RKO (cell line): ENCODE measurements at places on chromosomes 6 and 20.

- no peak for DNase-seq
Measured at GRCh38 chr20:18615020-18615650, 27.3 kb downstream of the DTD1 start.

DNA sequence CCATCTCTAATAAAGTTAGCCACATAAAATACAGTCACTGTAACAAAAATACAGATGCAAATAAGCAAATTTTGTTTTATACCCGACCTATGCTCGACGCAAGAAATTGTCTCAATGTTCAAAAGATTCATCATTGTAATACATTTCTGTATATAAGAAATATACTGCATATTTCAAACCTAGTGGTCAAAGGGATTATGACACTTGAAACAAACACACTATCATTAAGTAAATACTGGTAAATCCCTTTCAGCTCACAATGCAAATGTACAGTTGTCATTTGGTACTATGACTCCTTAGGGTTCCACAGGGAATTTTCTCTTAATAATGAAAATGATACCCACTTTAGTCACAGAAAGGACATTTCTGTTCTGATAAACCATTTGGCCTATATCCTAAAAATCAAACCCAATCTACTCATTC lies 2.2 kb downstream of the HIVEP2 start:
- DNase-seq = peak; percentile 77

DNA sequence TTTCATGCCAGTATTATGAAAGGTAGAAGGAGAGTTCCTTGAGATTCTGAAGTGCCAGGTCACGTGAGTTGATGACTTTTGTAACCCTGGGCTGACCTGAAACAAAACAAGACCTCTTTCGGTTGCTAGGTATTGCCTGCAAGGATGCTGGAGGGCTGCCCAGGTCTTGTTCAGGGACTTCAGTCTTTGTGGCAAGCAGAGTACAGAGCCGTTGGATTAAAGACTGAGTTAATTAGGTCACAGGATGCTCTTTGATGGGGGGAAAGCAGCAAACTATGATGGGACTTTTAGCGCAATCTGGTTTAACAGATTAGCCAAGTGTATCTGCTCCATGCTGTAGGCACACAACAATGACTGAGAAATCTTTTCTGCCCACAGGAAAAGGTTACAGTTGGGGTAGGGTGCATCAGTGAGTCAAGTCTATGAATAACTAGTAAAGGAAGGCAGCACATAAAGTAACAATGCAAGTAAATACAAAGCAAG lies 12.8 kb upstream of the ELOVL5 start:
- no peak for DNase-seq

GRCh38 chr6:108167449-108168089 lies 1.7 kb downstream of the NR2E1 start:
- no peak for DNase-seq

DNA sequence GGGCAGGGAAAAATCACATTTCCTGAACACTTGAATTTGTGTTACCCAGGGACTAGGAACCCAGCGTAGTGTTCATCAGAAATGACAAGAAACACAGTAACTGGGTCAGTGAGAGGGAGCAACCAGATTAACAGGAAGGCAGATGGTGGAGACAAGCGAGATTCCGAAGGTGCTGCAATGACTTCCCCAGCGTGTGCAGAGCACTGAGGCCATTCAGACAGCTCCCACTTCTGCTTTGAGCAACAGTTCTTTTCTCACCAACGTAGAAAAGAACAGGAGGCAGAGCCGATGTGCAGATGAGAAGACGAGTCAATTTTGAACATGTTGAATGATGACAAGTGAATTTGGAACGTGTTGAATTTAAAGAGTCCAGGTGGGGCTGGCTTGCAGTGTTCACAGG lies 63.1 kb upstream of the IFNGR1 start:
- DNase-seq = no peak

GRCh38 chr6:146850238-146850896 lies 251.6 kb downstream of the ADGB start:
- DNase-seq = no peak

DNA sequence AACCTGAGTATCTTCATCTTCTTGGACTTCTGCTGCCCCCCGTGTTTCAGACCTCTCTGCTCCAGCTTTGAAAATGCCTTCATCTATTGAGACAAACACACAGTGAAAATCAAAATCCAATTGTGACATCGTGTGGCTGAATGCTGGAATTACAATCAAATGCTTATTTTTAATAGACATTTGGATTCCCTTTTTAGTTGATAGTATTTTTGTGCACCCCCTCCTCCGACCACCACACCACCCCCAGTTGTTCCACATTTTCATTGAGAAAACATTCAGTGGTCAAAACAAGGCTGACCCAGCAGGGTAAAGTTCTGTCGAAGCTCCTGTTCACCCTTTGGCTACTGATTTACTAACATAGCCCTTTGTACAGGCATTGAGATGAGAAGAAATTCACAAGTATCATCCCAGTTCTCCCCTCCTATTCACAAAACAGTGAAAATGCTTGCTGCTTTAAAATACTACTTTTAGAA lies 79.0 kb downstream of the NRSN1 start:
- peak; percentile 62 for DNase-seq

GRCh38 chr6:157034436-157035230 lies 257.5 kb downstream of the ARID1B start:
- DNase-seq = peak; percentile 78

- DNase-seq = no peak
Measured at GRCh38 chr6:25179051-25179778, 100.0 kb upstream of the CARMIL1 start.

- DNase-seq = peak; percentile 50
Measured at GRCh38 chr6:16129623-16130401, 926 bp downstream of the MYLIP start.

DNA sequence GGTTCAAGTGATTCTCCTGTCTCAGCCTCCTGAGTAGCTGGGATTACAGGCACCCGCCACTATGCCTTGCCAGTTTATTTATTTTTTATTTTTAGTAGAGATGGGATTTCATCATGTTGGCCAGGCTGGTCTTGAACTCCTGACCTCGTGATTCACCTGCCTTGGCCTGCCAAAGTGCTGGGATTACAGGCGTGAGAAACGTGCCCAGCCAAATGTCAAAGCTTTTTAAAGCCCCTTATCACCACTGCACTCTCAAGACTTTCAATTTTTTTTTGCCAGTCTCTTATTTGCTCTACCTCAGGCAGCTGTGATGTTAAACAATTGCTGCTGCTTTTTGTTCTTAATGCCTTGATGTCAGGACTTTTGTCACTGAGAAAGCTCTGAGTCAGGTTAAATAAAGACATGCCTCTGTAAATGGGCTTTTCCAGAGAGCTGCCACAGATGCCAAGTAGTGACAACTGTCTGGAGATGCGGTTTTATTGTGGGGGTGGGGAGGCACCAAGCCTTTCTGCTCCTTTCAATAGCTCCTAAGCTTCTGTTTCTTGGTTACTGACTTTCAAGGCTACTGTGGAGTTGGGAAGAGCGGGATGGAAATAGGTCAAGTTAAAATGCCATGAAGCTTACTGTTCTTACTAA lies 29.2 kb downstream of the RSPH3 start:
- DNase-seq = no peak

- no peak for DNase-seq
Measured at GRCh38 chr6:37940074-37940847, 120.7 kb downstream of the ZFAND3 start.

GRCh38 chr20:51428401-51429143 lies 113.9 kb downstream of the NFATC2 start:
- no peak for DNase-seq

DNA sequence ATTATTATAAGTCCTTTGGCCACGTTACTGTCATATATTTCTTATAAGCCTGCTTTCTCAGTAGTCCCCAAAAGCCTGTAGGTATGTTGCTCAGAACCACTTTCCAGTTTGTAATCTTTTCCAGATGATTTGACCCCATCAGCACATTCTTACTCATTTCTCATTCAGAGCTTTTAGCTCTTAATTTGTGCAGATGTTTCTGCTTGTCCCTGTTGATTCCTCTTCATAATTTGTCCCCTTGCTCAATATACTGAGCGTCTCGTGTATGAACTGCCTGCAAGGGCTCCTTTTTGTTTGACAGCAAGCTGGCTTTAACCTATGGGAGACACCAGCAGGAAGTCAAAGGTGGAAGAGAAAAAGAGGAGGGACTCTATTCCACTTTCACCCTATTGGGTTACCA lies 733.8 kb upstream of the GJE1 start:
- no peak for DNase-seq

DNA sequence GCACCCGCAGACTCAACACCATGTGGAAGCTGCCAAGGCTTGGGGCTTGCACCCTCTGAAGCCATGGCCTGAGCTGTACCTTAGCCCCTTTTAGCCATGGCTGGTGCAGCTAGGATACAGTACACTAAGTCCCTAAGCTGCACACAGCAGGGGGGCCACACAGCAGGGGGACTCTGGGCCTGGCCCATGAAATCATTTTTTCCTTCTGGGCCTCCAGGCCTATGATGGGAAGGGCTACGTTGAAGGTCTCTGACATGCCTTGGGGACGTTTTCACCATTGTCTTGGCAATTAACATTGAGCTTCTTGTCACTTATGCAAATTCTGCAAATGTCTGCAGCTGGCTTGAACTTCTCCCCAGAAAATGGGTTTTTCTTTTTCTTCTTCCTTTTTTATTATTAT lies 103.3 kb downstream of the SLC16A10 start:
- no peak for DNase-seq

DNA sequence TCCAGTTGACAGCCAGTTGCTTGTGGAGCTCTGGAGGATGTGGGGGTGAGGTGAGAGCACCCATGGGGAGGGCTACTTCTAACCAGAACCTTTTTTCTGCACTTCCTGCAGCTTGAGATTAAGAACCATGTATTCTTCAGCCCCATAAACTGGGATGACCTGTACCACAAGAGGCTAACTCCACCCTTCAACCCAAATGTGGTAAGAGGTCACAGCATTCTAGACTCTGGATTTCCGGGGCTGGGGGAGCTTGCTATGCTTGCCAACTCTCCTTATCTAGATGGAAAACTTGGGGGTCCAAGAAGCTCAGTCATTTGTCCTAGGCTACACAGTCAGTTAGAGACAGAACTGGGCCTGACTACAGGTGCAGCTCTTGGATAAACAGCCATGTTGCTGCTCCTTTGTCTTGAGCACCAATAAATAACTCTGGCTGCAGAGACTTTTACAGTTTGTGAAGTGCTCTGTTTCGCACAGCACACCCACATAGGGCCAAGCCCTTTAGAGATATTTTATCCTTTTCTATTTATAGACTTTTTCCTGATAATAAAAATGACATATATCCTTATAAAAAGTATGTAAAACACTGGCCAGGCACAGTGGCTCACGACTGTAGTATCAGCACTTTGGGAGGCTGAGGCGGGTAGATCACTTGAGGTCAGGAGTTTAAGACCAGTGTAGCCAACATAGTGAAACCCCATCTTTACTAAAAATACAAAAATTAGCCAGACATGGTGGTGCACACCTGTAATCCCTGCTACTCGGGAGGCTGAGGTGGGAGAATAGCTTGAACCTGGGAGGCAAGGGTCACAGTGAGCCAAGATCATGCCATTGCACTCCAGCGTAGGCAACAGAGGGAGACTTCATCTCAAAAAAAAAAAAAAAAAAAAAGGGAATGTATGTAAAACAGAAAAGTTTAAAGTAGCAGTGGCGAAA lies 10.6 kb upstream of the IFT52 start:
- DNase-seq = no peak

DNA sequence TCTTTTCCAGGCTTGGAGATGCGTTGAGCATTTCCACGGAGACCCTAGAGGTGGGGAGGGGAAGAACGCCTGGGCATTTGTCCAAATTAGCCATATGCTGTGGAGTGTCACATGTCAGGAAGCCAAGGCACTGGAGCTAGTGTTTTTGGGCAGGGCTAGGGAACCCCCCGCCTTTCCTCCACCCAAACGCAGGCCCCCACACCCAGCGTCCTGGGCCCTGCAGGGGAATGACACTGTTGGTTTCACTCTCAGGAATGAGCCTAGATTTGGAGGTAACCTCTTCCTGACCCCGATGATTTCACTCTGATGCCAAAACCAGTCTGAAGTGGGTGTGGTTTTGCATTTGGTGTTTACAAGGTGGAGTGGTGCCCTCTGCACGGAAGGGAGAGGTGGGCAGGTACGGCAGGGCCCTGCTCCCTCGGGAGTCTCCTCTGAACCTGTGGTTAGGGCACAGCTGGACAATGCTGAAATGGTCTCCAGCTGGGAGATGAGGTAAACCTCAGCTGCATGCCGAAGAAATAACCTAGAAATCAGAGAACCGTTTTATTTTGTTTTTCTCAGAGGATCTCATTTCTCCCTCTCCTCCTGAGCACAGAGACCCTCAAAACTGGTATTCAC lies 29.5 kb downstream of the MTHFD1L start:
- no peak for DNase-seq

DNA sequence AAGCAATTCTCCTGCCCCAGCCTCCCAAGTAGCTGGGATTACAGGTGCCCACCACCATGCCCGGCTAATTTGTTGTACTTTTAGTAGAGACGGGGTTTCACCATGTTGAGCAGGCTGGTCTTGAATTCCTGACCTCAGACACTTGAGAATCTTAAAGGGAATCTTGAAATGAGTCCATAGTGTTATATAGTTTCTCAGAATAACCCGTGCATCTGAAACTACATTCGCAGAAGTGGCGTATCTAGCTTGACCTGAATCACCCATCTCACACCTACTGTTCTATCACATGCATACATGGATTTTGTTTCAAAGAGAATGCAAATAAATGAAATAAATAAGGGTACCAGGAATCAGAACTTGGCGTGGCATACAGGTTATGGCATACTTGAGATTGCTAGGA lies 65.0 kb downstream of the NCOA7 start:
- no peak for DNase-seq

DNA sequence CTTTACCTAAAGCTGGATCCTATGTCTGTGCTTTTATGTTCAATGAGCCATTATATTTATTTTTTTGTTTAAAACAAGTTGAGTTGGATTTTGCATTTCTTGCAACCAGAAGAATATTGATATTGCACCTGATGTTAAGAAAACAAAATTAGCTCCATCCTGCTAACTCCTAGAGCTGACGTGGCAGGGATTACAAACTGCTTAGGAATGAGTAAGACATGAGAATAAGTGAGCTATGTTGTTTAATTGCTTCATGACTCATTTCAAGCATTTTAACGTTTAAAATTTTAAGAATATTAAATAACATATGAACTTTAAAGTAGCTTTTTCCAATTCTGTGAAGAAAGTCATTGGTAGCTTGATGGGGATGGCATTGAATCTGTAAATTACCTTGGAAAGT lies 663.5 kb downstream of the EPM2A start:
- peak; percentile 71 for DNase-seq

- DNase-seq = peak; percentile 94
Measured at GRCh38 chr6:17703256-17703694, 3.5 kb downstream of the NUP153 start.

DNA sequence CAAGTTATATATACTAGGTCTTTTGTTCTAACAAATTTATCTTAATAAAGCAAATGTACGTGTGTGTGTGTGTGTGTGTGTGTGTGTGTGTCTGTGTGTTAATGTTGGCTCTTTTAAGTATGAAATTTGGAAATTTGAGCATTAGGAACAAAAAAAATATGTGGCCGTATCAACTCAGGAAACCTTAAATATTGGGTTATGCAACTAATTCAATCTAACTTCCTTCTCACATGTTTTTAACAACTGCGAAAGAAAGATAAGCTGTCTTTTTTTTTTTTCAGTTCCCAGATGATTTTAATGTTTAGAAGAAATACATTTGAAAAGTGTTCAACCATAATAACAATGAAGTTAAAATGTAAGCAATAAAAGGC lies 616.4 kb upstream of the ARID1B start:
- no peak for DNase-seq

GRCh38 chr6:19753826-19754225 lies 83.3 kb upstream of the ID4 start:
- DNase-seq = no peak

GRCh38 chr20:63513207-63513606 lies 7.4 kb upstream of the PPDPF start:
- no peak for DNase-seq

- DNase-seq = no peak
Measured at GRCh38 chr6:130204322-130204721, 18.4 kb downstream of the SAMD3 start.

- DNase-seq = no peak
Measured at GRCh38 chr20:42986143-42986773, 203.4 kb downstream of the PTPRT start.
